CD4-positive, alpha-beta T cell treated with Interleukin-10 for 1 hour (primary cell): ENCODE measurements at places on chromosomes 7 and 10.

DNA sequence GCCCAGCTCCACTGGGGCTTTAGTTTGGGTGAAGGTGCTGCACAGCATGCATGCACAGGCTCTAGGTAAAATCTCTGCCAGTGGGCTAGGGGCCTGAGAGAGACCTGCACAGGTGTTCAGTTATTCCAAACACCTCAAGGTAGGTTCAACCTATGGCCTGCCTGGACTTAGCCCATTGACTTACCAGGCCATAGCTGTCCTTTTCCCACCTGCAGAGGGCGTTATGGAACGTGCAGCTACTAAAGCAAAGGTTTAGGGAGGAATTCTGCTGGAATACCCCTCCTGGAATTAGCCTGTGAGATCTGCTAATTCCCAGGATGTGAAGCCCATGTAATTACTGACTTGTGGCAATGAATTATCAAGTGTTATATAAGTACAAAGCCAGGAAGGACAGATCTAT is 3.6 kb downstream of the VWC2 start:
- DNase-seq, result no peak

DNA sequence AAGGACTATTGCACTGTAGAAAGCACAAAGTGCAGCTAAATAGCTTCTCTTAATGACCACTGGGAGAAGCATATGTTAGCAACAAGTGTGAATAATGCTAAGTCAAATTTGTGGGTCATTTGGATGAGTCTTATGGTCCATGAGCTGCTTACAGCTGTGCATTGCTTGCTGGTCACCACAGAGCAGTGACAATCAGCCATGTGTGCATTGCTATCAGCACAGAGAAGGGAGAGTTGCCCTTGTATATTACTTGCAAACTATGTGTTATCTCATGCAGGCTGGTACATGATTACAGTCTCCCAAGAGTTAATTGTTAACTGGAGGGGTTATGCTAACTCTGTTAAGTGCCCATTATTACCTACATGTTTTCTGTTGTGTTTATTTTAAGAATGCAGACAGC is 25.7 kb downstream of the MRPS33 start:
- DNase-seq, result no peak

- DNase-seq, result no peak
These were observed 140.7 kb downstream of the VTI1A start for GRCh38 chr10:112587729-112588128.

DNA sequence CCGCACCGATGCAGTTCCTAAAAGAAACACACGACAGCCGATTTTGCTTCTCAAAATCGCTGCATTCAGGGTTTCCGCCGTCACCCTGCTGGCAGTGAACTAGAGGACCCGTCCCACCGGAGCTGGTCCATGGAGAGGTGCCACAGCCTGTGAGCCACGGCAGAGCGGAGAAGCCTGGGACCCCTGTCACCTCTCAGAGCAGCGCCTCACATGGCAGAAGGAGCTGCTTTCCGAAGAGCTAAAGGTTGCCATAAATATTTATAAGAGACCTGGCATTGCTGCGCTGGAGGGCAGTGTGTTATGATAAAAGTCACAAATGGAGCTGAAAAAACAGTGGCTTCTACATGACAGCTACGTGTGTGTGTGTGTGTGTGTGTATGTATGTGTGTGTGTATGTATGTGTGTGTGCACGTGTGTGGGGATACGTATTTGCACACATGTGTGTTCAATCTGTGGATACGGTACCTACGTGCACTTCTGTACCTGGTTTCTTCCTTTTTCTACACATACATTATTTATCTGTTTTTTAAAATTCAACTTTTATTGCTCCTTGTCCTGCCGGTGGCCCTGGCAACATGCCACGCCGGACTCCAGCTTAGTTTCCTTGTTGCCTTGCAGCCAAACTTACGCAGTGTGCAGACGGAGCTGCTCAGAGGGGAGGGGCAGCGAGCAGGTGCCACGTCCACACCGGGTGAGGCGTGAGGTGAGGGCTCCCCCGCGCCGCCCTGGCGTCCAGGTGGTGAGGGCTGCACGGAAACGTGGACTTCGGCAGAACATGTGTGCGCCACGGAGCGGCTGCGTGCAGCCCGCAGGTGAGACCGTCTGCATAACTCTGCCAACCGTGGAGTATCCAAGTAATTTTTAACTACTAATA is 115.2 kb upstream of the PITRM1 start:
- DNase-seq, result no peak

DNA sequence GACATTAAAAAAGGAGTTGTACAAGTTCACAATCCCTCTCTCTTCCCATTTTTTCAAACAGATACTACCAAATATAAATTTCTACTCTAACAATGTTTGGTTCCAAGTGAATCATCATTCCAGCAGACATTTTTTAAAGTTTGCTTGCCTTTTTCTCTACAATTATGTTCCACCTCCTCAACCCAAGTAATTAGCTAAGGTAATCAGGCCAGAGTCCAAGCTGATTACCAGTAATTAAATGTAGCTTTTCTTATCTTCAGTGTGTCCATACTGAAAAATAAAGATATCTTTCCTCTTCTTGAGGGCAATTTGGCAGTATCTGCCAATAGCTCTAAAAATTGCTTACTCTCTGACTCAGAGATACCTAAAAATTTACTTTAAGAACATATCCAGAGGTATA is 126.0 kb downstream of the ITGB8 start:
- no peak for DNase-seq
